ENCODE measurements at places on chromosomes 5 and 9.

GRCh38 chr9:108786901-108787689 lies 68.7 kb downstream of the ACTL7B start:
- peak; percentile 84 for DNase-seq

GRCh38 chr5:32283539-32284377 lies 29.0 kb downstream of the MTMR12 start:
- peak; percentile 42 for DNase-seq

DNA sequence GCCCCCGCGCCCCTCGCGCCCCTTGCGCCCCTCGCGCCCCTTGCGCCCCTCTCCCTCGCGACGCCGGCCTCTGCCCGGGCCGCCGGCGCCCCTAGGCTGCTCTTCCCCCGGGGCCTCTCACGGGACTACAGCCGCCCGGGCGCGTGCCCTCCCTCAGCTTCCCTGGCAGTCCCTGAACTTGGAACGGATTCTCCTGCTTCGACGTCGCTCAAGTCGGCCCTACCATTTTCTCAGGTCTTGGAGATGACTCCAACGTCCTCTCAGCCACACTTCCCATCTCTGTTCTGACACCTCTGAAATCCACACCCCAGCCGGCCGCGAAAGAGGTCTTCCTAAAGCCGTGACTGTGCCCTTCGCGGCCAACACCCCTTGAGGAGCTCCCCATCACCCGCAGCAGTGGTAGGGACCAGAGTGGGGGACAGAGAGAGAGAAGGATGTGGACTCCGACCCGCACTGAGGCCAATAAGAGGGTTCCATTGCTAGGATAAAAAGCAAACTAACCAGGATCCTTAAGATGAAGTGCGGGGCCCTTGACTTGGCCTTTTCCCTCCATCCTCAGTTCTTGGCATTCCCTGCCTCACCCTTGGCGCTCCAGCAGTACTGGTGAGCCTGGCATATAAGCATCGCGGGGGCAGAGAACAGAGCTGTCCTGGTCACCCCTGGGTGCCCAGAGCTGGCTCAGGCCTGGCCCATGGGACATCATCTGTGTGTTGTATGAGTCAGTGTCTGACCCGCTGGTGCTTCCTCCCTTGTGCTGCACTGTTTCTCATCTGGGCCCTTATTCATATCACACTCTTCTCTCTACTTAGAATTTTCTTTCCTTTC lies 38.6 kb upstream of the GARNL3 start:
- DNase-seq: no peak

DNA sequence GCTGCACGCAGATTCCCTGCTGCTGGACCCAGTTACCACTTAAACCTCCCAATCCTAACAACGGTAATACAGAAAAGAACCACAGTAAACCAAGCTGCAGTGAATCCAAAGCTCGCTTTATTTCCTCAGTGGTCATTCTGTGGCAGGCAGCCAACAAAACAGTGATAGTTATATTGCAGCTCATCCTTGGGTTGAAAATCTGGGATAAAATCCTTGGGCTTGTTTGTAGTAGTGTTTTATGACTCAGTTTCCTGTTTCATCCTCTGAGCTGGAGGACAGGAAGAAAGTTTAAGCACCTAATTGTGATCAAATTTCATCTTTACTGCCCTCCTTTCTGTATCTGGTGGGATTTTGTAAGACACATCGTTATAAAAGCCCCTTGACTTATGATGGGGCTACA lies 31.4 kb downstream of the HMGCR start:
- peak; percentile 66 for DNase-seq

DNA sequence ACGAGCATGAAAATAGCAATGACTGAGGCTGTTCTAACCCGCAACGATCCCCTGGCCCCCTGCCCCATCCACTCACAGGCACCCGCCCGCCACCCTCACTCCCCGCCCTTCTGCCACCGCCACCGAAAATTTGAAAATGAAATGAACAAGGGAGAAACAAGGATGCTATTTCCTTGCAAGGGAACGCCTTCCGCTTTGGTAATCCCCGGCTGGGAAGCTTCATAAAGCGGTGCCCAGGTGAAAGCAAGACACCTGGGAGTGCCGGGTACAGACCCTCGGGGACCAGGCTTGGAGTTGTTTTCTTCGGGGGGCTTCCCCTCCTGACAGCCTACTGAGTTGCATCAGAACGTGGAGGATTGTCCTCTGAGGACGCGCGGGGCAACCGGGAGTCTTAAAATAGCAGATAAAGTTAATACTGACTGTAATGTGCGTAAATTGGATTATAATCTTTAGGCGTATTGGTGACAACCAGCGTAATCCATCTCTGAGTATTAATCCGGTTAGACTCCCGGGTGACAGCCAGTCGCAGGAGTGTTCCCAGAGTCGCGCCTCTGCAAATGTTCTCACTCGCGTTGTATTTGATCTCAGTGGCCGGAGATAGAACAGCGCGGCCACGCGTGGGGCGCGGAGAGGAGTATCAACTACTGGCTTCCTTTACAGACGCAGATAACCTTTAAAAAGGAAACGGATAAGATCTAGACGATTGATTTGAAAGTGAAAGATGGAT lies 885 bp upstream of the MLLT3 start:
- no peak for DNase-seq

DNA sequence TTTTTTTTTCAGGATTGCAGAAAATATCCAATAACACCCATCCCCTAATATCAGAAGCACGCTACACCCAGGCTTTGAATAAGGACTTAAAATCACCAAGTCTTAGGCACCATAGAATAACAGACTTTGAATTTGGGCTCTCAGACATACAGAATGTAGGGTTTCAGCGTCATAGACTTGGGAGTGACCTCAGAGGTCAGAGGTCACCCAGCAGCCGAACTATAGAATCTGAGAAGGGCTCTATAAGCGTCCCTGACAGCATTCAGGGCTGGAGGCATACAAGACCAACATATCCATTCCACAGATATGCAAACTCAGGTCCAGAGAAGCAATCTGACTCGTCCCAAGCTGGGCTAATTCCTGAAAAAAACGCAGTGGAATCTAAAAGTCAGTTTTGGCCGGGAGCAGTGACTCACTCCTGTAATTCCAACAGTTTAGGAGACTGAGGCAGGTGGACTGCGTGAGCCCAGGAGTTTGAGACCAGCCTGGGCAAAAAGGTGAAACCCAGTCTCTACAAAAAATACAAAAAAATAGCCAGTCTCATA lies 34.7 kb downstream of the SLC6A7 start:
- DNase-seq: peak; percentile 26

DNA sequence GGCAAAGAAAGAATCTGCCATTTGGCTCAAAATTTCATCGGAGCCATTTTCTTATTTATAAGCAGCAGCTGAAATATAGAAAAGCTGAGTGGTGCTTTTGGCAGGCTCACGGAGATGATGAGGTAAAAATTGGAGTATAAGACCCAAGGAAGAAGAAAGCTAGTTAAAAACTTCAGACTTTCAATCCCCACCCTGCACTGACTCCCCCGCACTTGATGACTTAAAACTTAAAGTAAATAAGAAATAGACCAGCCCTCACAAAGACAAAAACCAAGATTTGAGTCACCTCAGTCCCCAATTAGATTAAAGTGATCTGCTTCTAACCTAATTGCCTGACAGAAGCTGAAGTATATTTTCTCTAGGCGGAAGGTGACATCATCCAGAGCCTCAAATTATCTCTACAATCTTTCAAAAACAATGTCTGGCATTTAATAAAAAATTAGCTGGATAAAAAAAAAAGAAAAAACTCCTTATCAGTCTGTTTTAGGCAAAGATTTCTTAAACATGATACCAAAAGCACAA lies 124.0 kb upstream of the PJA2 start:
- peak; percentile 3 for DNase-seq

- DNase-seq: peak; percentile 60
These were observed 42.0 kb downstream of the PDCD1LG2 start for GRCh38 chr9:5552301-5552700.

GRCh38 chr5:128109138-128109537 lies 25.6 kb downstream of the SLC12A2 start:
- DNase-seq: no peak
